ENCODE measurements at places on chromosomes 13 and 19. TPM values are rescaled to one million over a fixed set of nuclear protein-coding genes. Genes with fewer than 3 reads are reported as not detected.

CGB7 gene
- 1.5 TPM for total RNA-seq

ZNF878 gene
- 0.38 TPM for total RNA-seq

- peak; percentile 68 for DNase-seq
Measured at GRCh38 chr19:7506385-7507328, 9.2 kb upstream of the ZNF358 start.

DNA sequence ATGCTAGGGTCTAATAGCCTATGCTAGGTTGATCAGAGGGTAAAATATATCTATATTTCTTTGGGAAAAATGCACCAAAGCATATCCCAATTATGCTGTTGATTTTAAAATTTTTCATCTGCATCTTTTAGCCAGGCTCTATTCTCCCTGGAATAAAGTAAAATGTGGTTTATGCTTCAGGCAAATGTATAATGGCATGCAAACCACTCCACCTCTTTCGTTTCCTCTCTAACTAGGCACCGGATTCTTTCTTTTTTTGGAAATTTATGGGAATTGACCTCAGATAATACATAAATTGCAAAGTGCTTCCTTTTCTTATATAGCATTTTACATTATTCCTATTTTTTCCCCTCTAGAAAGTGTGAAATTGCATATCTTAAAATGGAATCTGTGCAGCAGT lies 386.5 kb downstream of the OLFM4 start:
- DNase-seq, result no peak

DNA sequence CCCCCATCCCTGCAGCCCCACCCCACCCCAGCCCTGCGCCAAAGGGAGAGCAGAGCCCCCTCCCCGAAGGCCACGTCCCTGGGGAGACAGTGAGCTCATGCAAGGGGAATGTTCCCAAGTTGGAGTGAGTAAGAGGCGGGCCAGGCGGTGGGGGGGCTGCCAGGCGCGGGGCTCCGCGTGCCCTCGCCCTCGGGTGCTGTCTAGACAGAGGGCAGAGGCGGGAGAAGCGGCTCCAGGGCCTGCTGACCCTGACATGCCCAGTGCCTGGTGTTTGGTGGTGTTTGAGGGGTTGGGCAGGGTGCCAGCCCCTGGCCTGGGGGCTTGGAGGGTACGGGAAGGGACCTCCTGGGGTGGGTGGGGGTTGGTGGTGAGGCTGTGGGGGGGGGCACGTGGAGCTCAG lies 1.0 kb downstream of the FSTL3 start:
- peak; percentile 87 for DNase-seq

HCST gene
- not detected for total RNA-seq

GRCh38 chr19:8144273-8144995 lies 5.0 kb downstream of the FBN3 start:
- no peak for DNase-seq

TEX29 gene
- total RNA-seq, result not detected

GRCh38 chr19:6249296-6249695 lies 30.5 kb downstream of the MLLT1 start:
- no peak for DNase-seq

- no peak for DNase-seq
Measured at GRCh38 chr19:3184847-3185460, 776 bp upstream of the NCLN start.

SBSN gene
- total RNA-seq, result 0.77 TPM

GRCh38 chr19:15631817-15632216 lies 8.9 kb upstream of the CYP4F3 start:
- no peak for DNase-seq

CGB8 gene
- not detected for total RNA-seq

GRCh38 chr13:40439928-40440327 lies 226.5 kb downstream of the FOXO1 start:
- no peak for DNase-seq

DNA sequence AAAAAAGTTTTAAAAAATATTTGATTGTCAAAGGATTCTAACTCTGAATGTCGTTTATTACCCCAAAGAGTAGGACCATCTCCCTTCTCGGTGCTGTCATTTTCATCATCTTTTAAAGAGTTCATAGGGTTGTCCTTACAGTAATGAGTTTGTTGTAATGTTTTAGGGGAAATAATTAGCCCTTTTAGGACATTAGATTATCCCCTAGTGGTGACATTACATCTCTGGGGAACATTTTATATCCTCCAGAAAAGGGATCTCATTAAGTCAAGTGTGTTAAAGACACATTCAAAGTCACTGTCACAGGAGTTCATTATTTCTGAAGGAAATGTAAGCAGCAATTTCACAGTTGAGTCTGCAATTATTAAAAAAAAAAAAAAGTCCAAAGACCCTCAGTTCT lies 99.3 kb upstream of the GJB6 start:
- no peak for DNase-seq

Measured in LHCN-M2 (cell line).